Stimulated activated CD4-positive, alpha-beta T cell treated with anti-CD3 and anti-CD28 coated beads, TNF-alpha, amount 100 ng/mL, for 1 hour (primary cell): ENCODE measurements at places on chromosomes 2 and 18.

DNA sequence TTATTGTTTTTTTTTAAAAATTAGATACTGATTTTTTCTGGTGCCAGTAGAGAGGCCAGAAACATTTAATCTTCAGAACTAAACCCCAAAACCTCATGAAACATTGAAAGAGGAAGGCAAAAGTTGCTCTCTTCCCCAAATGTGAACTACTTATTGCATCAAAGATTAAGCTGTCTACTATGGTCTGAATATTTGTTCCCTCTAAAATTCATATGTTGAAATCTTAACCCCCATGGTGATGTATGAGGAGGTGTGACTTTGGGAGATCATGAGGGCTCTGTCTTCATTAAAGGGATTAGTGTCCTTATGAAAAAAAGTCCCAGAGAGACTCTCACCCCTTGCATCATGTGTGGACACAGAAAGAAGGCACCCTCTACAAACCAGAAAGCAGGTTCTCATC lies 28.2 kb upstream of the SLC8A1 start:
- DNase-seq = no peak

GRCh38 chr2:47890711-47891368 lies 15.5 kb downstream of the FBXO11 start:
- no peak for DNase-seq

- DNase-seq = no peak
Observed at GRCh38 chr2:156657809-156658208, 221.6 kb downstream of the GPD2 start.

GRCh38 chr2:9981655-9982054 lies 30.2 kb downstream of the GRHL1 start:
- no peak for DNase-seq

- DNase-seq = no peak
Observed at GRCh38 chr2:217510771-217511291, 492.0 kb downstream of the TNS1 start.

DNA sequence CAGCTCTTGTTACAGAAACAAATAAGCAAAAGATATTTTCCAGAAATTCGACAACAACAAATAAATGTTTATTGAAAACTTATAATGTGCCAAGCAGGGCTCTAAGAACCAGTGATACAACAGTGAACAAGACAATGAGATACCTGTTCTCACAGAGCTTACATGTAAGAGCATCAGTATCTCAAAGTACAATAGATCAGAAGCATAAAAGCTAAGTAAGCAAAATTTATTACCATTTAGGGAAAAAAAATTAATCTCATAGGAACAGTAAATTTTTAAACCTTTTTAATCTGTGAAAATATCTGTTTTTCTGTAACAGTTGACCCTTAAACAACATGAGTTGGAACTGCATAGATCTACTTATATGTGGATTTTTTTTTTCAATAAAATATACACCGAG lies 20.9 kb downstream of the ROCK1 start:
- DNase-seq = no peak

DNA sequence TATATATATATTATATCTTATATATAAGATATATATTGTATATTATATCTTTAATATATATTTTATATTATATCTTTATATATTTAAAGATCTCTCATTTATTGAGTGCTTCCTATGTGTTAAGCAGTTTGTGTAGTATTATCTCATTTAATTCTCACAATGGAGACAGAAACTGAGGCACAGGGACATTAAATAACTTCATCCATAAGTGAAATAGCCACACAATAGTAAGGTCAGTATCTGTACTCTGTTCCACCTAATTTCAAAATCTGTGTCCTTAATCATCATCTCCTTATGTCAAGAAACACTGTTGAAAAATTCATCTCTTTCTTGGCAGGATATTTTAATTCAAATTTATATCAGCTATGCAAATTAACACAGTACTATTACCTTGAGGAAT lies 52.8 kb upstream of the CD302 start:
- no peak for DNase-seq

DNA sequence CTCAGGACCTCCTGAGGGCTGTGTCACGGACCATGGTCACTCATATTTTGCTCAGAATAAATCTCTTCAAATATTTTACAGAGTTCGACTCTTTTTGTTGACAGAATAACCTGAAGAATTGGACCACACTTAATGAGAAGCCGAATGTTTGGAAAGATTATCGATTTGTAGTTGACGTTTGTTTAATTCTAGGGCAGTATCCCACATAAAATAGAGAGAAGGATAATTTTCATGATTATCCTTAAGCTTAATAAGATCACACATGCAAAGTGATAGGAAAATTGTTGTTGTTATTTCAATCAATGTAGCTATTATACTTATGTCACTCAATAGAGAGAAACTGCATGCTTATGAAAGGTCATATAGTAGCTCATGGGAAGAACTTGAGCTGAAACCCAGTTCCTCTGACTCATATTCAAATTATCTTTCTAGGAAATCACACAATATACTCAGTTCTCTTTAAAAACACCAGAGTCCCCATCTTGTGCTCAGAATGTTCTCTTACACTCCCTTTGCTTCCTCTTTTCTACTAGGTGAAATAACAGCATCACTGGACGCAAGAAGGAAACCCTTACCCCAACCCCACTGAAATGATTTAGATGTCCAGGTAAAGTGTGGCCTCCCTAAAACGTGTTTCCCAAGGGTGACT lies 982.1 kb downstream of the TSN start:
- DNase-seq = no peak

DNA sequence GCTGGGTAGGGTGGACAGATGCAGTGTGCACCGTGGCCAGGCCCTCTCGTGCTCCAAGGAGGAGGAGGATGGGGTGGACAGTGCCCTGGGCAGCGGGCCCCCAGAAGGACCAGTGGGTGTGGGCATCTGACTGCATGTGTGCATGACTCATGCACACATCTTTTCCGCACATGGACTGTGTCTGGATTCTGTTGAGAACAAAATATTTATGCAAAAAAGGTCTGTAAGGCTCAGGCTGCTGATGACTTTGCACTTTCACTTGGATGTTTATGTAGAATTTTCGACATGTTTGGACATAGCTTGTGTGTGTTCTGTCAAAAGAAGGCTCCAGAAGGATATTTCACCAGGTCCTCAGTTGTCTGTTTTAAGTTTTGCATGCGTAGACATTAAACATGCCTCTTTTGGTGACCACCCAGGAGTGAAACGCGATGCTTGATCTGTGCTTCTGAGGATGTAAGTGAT lies 45.6 kb downstream of the MTCL1 start:
- no peak for DNase-seq

DNA sequence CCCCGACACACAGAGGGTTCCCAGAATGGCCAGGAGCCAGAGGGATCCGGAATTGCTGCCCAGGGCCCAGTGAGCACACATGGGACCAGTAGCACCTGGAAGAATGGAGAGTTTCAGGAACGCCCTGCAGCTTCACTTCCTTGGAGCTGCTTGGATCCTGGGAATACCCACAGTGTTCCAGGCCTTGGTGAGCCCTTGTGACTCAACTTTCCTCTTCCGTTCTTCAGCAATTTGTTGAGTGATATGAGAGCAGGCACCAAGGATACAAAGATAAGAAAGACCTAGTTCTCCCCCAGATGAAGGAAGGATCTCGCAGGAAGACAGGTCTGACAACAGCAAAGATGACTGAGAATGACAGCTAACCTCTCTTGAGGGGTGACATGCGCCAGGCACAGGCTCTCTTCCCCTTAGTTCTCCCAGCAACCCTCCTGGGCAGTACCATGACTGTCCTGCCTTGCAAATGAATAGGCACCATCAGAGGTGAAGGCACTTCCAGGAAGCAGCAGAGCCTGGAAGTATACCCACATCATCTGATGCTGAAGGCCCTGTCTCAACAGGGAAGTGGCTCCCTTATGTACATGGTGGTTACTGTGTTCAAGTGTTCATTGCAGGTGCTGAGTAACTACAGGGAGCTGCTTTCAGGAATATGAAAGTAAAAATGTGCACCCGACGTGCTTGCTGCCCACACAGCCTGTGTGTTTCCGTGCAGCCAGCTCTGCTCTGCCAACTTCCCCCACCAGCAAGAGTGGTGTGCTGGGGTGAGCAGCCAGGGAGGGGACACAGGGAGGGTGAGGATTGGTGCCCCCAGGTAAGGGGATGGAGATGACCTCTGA lies 116.2 kb downstream of the STPG4 start:
- DNase-seq = no peak

DNA sequence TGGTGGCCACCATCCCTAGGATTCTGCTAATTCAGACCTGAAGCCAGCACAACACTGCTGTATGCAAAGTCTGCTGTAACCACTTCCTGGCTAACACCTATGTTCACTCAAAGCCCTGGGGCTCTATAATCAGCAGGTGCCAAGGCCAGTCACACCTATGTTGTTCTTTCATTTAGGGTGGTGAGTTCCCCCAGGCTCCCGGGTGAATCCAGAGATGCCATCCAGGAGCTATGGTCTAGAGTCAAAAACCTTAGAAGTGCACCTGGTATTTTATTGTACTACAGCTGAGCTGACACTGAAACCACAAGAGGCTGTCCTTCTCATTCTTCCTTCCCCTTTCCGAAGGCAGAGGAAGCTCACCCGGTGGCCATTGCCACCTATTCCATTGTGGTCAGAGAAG lies 46.2 kb upstream of the CCDC141 start:
- no peak for DNase-seq

DNA sequence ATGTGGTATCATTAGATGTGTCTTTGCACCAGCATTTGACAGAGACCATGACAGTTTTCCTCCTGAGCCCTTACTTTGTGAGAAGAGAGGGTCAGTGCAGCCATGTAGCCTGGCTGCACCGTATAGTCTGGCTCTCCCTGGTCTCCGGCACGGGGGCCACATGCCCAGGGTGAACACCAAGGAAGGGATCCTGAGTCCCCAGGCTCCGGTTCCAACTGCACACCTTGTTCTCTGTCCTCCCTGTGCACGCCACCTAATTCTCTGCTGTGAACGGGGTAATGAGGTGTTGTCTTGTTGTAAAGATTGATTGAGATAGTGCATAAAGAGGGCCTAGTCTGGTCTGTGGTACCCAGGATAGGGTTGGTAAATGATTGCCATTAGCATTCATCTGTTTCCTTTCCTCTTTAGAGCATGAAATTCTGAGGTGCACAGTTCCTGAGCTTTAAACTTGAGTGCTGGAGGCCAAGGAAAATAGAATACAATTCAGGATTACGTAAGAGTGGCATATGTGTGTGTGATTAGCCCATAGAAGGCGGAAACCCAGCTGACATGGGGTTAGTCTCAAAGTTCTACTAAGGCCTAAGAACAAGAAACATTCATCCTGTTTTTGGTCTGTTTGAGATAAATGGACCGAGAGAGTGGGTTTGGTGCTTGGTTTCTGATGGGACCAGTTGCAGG lies 55.5 kb downstream of the NCK2 start:
- no peak for DNase-seq

- no peak for DNase-seq
Observed at GRCh38 chr2:160522951-160523710, 29.5 kb upstream of the RBMS1 start.

DNA sequence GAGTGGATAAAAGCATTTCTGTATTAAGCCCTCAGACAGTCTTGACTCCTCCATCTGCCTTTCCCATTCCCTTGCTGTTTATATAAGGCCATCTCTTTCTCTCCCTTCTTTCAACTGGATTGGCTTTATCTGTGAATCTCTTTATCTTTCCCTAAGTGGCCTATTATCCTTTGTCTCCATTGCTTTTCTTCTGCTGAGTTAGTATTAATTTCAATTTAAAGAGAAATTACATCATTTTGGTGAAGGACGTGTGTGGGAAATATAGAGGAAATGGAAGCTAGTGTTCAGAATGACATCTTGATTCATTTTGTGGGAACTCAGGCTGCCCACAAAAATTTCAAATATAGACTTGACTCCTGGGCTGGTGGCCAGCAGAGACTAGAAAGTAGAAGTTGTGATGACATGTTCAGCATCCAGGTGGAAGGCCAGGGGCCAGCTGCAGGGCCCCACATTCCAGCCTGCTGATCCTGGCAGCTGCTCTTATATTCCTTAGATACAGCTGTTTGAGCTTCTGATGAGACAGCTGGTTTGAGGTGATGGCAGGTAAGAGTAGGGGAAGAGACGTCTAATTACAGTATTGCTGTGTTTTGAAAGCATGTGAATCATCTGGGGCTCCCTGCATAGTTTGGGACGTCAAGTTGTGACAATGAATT lies 52.3 kb downstream of the DIS3L2 start:
- no peak for DNase-seq

DNA sequence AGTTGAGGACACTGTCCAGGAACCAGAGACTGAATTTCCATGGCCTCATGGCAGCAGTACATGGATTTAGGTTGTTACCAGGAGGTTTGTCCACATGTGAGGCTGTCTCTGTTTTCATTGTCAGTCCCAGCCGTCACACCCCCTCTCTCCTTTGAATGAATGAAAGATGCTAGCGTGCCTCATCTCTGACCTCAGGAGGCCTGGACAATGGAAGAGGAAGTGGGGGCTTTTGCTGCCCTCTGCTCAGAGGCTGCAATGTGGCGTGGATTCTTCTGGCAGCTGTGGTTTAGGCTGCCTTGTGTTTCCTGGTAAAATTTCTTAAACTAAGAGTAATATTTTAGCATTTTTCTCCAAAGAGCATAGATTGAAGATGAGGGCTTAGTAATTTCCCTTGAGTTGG lies 47.5 kb downstream of the RAB31 start:
- no peak for DNase-seq

DNA sequence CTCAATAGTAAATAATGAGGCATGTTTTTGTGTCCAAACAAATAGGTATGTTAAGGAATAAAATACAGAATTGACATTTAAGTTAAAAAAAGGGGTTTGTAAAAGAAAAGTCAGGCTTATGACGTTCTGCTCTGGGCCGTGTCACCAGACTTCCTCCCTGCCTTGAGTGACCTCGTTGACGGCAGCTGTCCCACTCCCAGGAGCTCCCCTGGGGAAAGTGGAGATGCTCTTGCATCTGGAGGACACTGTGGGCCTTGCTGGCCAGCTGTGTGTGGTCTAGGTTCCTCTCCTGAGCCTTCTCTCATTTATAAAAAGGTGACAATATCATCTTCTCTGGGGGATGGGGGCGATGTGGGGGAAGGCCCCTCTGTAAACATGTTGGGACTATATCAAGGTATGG lies 196.2 kb downstream of the CLIP4 start:
- DNase-seq = no peak

DNA sequence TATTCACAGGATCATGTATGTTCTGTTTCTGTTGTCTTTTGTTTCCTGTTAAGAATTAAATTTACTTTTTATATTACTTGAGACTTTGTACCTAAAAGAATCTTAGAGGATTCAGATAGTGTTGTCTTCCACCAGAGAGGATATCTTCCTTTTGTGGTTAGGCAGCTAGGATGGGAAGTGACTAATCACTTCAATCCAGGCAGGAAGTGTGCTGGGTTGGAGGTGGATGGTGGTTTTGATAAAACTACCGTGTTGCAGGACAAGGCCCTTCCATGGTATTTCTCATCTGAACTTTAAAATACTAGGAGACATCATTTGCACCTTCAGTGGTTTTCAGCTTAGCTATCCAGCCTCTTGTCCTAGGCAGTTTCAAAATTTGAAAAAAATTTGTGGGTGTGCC lies 728.6 kb upstream of the CDH2 start:
- no peak for DNase-seq

- no peak for DNase-seq
Observed at GRCh38 chr2:221981912-221982470, 316.8 kb downstream of the PAX3 start.

- DNase-seq = no peak
Observed at GRCh38 chr18:9539283-9539682, 64.0 kb downstream of the RALBP1 start.
